CD8-positive, alpha-beta T cell (primary cell): ENCODE measurements at places on chromosomes 5 and 9.

GRCh38 chr5:6181147-6181729 is 197.1 kb downstream of the MED10 start:
- DNase-seq = no peak

- no peak for DNase-seq
Observed at GRCh38 chr5:64176301-64176700, 10.7 kb downstream of the RNF180 start.

- DNase-seq = no peak
Observed at GRCh38 chr9:137660144-137660543, 41.3 kb downstream of the EHMT1 start.

- DNase-seq = peak; percentile 9
Observed at GRCh38 chr9:134228649-134229048, 64.3 kb upstream of the RNU6ATAC start.

DNA sequence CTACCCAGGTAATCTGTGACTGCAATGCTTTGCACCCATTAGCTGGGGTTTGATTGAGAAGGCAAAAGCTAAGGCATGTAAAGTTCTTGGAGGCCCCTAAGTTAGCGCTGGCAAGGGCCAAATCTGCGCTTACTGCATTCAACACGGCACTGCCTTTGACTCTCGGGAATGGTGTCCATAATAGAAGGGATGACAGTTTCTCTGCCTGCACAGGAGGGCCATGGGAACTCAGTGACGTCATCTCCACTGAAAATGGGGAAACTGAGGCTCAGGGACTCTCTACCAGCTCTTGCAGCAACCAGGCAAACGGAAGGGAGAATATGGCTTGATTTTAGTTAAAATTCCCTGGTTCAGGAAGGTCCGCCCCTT is 487 bp downstream of the SPATA24 start:
- no peak for DNase-seq

- DNase-seq = no peak
Observed at GRCh38 chr9:90919883-90920282, 118.3 kb downstream of the SYK start.

- no peak for DNase-seq
Observed at GRCh38 chr9:133506653-133507038, 18.1 kb downstream of the MYMK start.

DNA sequence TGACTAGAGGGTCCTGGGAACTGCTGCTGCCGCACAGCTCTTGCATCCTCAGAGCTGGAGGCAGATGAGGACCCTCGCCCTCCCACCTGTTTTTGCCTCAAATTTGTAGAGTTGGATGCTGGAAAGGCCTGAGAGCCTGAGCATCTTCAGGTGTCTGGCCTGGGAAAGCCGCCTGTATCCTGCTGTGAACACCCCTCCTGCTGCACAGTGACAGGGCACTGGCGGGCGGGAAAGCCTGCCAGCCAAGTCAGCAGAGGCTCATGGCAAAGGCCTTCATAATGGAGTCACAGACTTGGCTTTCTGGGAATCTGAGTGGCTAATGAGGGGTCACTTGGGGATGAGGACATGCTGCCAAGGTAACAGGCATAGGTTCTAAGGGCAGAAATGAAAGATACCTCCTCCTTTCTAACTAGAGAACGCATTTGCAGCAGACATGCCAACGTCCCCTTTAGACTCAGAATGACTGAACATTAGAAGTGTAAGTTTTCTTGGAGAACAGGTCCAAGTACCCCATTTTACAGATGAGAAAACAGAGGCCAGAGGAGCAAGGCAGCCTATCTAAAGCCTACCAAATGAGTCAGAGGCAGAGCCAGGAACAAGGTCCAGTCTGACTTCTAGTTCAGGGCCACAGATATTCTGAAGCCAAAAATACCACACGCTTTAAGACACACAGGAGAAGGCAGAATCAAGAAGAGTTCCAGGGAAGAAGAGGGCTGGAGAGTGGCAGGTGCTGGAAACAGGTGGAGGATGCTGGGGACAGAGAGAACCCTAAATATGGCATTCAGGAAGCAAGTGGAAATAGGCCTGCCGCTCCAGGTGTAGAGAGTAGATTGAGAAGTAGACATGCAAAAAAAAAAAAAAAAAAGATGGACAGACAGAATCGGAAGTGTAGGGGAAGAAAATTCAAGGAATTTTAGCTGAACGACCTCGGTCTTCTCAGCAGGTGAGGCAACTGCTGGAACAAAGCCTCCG is 44.1 kb downstream of the EPB41L4B start:
- DNase-seq = no peak

DNA sequence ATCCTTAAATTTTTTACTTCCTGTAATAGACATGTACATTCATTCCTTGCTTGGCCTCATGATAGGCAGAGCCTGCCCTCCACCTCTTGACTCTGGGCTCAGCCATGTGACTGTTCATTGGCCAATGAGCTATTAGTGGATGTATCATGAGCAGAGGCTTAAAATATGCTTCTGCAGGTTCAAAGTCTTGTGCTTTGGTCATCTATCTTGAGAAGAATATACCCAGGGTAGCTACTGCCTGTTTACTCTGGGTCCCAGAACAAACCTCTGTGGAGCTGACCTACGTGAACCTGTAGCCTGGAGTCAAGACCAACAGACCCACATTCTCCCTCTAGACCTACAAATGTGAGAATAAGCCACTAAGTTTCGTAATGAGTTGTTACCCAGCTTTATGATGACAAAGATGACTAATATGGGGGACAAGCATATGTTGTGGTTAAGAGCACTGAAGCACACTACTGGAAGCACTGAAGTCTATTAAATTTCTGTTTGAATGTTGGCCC is 244.4 kb downstream of the MAST4 start:
- no peak for DNase-seq

DNA sequence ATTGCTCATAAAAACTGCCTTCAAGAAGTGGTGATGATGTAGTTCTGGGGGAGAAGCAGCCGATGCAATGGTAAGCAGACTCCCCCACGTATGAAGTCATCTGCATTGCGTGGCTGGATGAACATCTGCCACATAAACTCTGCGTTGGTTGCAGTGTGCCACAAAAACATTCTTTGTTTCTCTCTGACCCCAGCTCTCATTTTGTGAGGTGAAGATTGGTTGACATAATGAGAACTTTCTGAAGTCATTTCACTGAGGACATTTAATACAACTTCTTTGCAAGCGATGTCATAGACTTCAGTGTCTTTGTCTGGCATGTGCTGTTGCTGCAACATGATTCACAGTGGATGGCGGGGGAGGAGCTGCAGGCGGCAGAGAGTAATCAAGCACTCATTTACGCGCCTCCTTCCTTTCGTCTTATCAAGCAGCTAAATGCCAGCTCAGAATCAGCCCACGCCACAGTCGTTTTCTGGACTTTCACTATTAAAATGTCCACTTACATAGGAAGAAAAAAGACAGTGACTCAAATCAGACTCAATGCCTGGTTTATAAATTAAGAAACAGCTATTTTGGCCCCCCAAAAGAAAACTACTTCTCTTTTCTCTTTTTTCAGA is 91.5 kb upstream of the NFIL3 start:
- DNase-seq = no peak

GRCh38 chr5:56247592-56247991 is 14.5 kb upstream of the ANKRD55 start:
- no peak for DNase-seq

DNA sequence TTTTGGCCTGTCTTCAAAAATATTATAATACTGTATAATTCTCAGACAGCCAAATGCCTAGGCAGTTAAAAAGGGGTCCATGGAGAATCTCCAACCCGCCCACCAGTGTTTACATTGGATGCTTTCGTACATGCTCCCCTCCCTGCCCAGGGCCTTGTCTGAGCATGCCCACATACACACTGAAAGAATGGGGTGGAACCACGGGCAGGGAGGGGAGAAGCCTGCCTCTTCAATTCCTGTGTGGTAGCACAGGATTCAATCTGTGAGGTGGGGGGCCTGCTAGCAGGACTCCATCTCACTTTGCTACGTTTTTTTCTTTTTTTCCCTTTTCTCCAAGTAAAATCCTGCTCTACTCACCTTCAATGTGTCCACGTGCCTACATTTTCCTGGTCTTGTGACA is 314.7 kb upstream of the GRAMD2B start:
- no peak for DNase-seq

GRCh38 chr5:172466062-172466461 is 11.7 kb upstream of the SH3PXD2B start:
- no peak for DNase-seq
